Activated CD4-positive, alpha-beta memory T cell treated with anti-CD3 and anti-CD28 coated beads, Interleukin-2, amount 10 ng/mL, durations not matched to agents 7 days and 5 days (primary cell): ENCODE measurements at places on chromosomes 2 and 18. TPM values are rescaled to one million over a fixed set of nuclear protein-coding genes. Genes with fewer than 3 reads are reported as not detected.
A peak's percentile ranks its signal among the peaks of the same experiment; 100 is the strongest.

DNA sequence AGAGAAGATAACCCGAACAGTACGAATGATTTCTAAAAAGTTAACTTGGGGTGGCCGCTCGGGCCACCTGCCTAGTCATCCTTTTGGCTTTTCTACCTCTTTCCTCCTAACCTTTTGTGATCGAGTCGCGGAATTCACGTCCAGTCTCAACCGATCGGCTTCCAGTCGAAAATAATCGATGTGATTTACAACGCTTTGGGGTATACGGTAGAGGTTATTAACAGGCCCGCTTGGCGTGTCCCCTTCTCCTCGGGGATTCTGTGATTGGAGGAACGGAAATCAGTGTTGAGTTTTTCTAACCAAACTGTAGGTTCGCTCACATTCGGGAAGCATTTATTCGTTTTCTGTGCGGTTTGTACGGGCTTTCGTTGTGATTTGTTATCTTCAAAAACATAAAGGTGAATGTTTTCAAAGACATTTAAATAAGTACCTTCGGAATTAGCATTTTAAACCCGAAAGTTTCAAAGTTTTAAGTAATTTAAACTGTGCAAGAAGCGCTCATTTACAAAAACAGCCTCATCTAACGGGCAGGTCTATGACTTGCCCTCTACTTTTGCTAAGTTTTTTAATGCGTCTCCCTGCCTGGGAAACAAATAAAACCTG lies 588 bp upstream of the FOXI3 start:
- no peak for DNase-seq

DNA sequence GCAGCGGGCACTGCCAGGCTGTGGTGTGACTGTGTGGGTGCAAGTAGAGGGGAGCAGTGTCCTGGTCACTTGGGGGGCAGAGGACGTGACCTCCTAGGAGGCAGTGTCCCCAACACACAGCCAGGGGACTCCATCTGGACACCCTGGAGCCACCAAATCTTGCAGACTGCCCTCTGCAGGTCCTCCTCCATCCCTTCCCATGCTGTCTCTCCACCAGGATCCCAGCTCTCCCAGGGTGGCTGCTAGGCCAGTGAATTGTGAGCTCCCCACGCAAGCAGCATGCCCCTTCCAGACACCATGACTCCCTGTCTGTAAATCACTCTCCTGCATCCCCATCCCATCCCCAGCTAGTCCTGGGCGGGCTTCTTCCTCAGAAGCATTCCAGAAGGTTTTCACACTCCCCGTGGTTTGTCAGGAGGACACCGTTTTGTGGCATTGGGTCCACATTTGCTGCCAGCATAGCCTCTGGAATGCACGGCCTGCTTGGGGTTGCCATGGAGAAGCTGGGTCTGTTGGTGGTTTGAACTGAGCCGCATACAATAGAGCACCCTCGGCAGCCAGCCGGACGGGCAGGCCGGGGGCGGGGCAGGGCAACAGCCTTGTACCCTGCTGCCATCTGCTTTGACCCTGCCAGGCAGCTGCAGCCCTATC lies 210.7 kb downstream of the KLHL29 start:
- DNase-seq, result no peak

GRCh38 chr18:55351241-55351691 lies 236.7 kb downstream of the TCF4 start:
- DNase-seq, result no peak

DNA sequence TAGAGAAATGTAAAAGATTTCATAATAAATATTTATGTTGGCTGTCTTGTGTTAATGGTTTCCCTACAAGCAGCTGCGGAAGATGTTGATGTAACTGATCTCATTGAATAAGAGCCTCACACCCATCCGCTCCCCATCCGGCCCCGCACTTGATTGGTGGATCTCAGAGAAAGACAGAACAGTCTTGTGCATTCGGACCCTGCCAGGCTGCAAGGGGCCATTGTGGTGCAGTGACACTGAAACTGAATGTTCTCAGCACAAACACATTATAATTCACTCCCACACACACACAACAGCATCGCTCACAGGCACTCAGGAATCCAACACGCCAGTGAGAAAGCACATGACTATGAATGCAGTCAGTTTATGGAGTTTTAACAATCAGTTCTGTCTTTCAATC lies 47.8 kb downstream of the PRELID3A start:
- no peak for DNase-seq

GRCh38 chr2:218066926-218067515 lies 2.0 kb upstream of the RUFY4 start:
- DNase-seq, result no peak

PROM2 gene
- 0.15 TPM for total RNA-seq

DNA sequence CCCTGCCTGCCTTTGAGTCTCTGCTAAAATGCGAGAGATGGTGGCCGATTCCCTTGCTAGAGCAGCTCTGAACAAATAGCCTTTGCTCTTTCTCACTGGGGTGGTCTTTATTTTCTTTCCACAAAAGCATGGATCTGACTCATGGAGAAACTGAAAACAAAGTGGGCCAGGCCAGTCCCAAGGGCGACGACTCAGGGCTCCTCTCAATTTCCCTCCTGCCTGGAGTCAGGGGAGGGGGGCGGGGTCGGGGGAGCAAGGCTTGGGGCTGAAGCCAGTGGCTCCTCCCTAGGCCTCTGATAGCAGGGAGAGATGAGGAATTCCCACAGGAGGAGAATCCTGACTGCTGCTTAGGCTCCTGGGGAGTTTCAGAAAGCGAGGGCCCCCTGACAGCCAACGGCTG lies 17.1 kb upstream of the IL1R2 start:
- no peak for DNase-seq

AQP12B gene
- total RNA-seq, result not detected

LHCGR gene
- total RNA-seq, result not detected

- no peak for DNase-seq
These were observed 38.7 kb upstream of the PTPN4 start for GRCh38 chr2:119721043-119721442.

HK2 gene
- total RNA-seq, result 37.8 TPM

PDE11A gene
- not detected for total RNA-seq

DNA sequence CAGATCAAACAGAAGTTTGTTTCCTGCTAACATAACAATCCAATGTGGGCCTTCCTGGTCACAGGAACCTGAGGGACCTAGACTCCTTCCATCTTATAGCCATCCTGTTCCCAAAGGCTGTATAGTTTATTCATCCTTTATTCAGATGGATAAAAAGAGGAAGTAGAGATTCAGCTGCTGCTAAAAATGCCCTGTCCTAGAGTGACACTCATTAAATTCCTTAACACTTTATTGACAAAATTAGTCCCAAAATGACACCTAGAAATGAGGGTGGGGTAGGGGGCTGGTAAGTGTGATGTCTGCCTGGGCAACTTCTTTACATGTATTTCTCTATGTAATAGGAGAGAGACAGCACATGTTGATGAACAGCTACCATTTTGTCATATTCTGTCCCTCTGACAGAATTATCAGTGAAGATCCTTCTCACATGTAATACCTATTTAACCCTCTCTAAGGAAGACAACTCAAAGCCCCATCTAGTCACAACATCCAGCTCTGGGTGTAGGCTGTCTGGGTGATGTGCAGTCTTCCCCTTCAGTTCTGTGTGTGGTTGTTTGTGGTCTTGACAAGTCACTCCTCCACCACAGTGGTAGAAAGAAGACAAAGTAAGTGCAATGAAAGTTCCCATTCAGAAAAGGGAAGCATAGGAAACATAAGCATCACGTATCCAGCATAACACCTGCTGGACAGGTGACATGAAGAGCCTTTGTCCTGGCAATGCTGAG lies 253.9 kb upstream of the CNTNAP5 start:
- no peak for DNase-seq

SLC4A5 gene
- total RNA-seq, result 2.5 TPM

- no peak for DNase-seq
These were observed 140.2 kb downstream of the TWIST2 start for GRCh38 chr2:238988105-238988504.

- DNase-seq, result no peak
These were observed 36.1 kb downstream of the BCL2 start for GRCh38 chr18:63283305-63284094.

DNA sequence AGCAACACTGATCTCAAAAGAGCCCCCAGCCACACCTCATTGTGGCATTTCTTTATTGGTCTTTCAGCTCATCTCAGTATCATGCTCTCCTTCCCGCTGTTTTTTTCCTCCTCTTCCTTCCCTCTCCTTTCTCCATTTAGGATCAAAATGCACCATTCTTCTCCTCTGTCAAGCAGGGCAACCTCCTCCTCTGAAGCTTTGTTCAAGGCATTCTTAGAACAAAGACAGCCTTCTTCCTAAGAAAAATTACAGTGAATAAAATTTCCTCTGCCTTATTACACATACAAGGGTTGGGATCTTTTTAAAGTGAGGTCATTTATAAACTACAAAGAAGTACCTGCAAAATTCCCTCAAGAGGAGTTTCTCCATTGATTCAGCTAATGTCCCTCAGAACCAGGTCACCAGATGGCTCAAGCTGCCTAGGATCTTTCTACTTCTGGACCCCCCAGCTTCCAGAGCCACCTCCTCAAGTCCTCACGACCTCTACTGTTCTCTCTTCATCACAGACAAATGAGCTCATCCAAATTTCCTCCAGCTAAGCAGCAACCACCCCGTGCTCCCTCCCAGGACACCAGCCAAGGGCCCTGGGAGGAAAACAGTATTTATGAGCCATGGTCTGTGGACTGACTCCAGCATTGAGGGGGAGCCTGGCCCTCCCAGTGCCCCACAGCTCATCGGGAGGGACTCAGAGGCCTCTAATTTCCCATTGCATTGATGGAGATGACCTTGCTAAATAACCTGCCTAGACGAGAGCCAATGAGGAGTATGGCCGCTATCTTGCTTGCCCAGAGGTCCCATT lies 18.0 kb downstream of the SFXN5 start:
- DNase-seq, result no peak

DNA sequence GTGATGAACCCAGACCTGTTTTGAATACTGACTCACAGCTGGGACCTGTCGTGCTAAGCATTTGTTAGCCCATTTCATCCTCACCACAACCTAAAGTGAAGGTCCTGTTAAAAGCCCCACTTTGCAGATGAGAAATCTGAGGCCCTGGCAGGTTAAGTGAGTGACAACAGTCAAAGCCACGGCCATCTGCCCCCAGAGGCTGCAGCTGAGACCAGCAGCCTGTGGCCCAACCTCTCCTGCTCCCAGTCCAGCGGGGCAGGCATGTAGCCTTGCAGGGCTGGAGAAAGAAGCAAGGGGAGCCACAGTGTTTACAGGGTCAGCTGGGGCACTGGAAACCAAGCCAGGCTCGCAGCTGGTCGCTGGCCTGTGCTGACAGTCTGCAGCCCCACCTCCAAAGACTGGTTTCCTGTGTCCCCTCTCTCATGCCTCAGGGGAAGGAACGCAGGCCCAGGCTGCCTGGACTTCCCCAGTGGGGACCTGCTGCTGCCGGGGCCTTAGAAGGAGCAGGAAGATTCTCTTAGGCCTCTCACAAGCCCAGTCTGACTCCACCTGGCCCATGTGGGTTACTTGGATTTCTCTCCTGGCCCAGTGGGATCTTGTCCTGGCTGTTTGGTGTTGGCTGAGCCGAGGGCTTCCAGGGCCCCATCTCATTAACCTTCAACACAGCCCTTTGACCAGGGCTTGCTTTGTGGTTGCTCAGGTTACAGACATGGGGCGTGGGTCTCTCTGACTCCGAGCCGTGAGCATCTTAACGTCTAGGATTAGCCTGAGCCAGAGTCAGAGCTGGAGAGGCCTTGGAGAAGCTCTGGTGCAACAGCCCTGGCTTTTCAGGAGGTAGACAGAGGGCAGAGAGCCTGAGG lies 1.7 kb downstream of the INPP5D start:
- DNase-seq, result peak; percentile 57

DNA sequence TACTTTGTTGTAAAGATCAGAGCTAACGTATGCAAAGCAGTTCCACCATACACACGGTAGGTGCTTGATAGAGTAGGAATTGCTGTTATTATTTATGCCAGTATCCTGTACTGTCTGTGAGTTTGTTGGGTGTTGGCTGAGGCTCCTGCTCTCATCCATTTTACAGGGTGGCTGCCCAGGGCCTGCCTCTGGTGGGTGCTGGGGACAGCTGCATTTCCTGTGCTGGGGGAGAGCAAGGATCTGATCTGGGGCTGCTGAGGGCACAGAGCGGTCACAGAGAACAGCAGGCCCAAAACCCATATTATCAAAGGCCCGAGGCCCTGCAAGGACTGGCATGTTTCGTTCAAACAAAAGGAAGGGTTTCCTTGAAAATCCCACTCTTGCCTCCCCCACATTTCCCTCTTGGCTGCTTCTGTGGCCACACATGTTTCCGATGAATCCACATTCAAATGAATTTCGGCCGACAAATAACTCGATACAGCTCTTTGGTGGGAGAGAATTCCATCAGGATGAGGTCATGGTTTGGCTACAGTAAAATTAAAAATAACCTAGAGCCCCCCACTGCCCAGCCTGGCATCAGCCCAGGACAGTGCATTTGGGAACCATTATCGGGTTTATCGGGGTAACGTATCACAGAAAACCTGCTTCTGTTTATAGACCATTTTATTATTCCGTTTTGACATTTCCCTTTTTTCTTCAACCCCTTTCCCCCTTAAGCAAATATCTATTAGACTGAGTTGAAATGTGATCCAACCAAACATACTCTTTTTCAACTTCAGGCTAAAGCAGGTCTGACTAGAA lies 143.4 kb downstream of the CYRIA start:
- DNase-seq, result no peak

CSRNP3 gene
- total RNA-seq, result not detected

PSTPIP2 gene
- total RNA-seq, result 7.9 TPM

DNA sequence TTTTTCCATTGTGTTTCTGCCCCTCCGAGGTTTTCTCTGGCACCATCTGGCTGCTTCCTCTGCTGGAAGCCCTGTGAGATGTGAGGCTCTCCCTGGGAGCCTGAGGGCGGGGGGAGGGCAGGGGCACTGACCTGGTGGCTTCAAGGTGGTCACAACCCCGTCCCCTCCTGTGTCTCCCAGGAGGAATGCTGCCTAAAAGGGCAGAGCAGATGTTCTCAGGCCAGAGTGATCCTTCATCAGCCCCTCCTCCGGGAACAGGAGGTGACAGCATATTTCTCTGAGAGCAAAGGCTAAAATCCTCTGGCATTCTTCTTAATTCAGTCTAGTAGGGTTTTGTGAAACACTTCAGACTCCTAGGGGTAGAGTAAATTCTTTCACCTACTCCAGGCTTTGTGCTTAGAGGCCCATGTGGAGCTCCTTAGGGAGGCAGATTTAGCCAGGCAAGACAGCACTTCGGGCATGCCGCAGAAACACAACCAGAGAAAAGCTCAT lies 18.3 kb upstream of the GREB1 start:
- DNase-seq, result no peak

DNA sequence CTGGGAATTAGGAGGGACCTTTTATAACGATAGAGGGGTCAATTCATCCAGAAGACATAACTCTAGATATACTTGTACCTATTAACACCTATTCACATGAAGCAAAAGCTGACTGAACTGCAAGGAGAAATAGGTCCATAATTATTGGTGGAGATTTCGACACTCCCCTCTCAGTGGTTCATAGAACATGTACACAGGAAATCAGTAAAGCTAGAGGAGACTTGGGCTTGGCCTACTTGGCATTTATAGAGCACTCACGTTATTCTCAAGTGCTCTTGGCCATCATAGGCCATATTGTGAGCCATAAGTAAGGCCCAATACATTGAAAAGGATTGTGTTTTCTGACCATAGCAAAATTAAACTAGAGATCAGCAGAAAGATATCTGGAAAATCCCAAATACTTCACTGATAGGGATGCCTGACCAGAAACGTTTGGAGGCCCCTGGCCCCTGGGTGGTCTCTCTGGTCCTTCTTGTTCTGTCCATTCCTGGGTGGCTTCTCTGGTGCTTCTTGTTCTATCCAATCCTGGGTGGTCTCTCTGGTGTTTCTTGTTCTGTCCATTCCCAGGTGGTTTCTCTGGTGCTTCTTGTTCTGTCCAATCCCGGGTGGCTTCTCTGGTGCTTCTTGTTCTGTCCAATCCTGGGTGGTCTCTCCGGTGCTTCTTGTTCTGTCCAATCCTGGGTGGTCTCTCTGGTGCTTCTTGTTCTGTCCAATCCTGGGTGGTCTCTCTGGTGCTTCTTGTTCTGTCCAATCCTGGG lies 49.0 kb downstream of the SNED1 start:
- no peak for DNase-seq
